ENCODE measurements at places on chromosomes 7 and 10. TPM values are rescaled to one million over a fixed set of nuclear protein-coding genes. Genes with fewer than 3 reads are reported as not detected.

The ASL gene
- total RNA-seq: 18.4 TPM

The ASAH2B gene
- total RNA-seq: 0.64 TPM

The DTX2 gene
- total RNA-seq: 8.0 TPM

GRCh38 chr7:43085017-43085416 lies 27.4 kb upstream of the HECW1 start:
- DNase-seq: no peak

DNA sequence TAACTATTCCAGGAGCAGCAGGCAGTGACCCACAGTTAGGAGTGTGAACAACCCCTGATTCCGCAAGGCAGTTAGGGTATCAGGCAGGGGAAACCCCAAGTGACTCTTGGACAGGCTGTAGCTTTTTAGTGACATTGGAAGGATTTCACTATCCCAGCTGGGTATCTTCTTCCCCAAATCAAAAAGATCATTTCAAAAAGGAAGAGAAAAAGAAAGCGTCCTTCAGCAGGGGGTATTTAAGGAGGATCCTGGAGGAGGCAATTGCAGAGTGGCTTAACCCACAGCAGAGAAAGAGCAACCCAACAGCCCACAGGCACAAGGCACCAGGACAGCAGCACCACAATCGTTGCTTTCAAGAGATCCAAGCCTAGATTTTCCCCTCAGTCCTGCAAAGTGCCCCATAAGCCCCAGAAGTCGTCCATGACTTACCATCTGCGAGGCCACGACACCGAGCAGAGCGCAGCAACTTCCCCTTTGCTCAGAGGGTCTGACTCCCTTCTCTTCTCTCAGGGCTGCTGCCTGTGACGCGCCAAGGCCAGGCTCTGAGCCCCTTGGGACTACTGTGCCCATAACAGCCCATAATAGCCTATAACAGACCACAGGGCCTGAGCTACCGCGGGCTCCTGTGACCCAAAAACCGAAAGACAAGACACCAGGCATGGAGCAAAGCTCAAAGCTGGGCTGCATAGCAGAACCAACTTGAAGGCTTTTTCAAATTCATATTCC lies 19.8 kb downstream of the PIK3AP1 start:
- DNase-seq: no peak

DNA sequence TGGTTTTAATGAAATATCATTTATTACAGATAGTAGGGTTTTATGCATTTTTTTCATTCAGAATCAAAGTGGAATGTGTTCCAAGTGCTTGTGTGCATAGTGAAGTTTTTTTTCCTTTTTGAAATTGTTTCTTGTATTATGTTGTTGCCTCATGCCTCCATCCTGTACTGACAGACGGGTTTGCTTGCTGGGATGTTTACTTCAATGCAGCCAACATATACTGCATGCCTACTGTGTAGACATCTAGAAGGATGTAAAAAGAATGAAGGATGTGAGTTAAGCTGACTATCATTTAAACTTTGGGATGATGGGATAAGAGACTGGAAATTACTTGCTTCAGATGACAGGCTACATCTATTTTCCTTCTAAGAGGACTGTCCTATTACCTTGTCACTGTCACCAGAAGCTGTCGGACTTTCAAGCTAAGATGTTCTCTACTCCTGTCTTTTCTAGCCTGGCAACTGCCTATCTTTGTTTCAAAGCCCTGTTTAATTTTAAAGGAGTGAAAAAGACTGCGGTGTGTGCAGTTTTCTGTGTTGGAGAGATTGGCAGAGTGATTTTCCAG lies 243.7 kb downstream of the CDK14 start:
- no peak for DNase-seq

DNA sequence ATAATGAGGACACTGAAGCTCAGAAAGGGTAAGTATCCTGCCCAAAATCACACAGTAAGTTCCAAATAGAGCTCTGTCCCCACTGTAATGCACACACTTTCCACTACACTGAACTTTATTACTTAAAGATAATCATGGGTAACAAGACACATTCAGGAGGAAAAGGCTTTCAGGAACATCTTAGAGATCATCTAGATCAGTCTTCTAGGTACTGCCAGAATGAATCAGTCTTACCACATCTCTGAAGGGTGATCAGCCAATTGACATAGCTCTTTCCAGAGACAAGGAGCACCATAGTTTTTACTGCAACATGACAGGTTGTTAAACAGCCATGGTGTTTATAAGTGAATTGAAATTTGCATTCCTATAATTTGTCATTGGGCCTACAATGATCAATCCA lies 5.4 kb upstream of the HERPUD2 start:
- no peak for DNase-seq

DNA sequence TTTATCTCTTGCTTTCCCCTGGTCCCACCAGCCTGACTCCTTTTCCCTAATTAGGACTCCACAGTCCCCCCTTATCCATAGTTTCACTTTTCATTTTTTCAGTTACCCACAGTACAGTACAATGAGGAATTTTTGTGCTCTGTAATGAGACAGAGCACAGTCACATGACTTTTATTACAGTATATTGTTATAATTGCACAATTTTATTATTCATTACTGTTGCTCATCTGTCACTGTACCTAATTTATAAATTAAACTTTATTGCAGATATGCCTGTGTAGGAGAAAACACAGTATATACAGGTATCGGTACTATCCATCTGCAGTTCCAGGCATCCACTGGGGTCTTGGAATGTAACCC lies 125.4 kb downstream of the KCNMA1 start:
- DNase-seq: no peak

DNA sequence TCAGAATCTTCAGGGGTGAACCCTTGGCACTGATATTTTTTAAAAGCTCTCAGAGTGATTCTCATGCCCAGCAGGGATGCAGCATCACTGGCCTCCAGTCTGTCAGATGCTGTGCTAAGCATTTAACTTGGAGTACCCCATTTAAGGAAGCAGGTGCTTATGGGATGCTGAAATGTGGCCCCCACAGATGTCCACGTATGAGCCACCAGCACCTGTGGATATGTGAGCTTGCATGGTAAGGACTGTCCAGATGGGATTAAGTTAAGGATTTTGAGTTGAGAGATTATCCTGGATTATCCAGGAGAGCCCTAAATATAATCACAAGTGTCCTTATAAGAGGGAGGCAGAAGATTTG lies 17.7 kb downstream of the CHST3 start:
- DNase-seq: no peak

DNA sequence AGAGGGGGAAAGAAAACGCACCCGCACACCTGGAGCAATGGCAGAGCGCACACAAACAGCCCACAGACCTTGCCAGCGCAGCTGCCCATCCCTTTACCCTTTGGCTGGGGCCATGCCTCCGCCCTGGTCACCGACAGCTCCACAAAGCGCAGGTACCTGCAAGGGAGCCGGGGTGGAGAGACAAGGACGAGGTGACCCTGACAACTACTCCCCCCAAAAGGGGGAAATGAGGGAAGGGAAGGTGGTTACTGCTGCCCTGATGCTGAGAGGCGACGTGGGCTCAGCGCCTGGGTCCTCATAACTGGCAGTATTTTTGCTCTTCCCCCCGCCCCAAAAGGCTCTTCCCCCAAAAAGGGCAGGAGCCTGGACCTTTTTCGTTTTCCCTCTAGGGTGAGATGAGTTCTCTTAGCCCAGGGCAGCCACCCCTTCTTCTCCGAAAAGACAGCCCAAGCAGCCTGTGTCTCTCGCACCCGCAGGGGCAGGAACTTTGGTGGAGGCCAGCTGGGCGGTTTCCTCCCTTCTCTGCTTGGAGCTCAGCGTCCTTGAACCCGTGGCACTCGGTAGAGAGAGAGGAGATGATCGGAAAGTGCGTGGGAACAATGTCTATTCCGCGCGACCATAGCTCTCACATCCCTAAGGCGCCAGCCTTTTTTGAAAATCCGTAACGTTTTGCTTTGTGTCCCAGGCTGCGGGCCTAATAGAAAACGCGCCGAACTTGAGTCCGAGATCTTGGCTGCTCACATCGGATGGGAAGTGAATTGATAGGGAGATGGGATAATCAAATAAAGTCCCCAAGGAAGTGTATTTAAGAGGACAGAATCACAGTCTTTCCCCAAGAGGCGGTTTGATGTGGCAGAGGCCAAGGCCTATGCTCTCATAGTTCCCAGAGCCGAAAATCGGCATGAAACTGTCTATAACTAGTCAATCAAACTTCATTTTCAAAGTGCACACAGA lies 1.0 kb downstream of the NKX2-3 start:
- DNase-seq: no peak

- DNase-seq: peak; percentile 80
Measured at GRCh38 chr7:95596198-95597063, at the start of gene PDK4. Gene PDK4, minus strand, starts transcription at chr7:95596516. Its CDS starts 223 bp downstream, at chr7:95596293.

- DNase-seq: no peak
Measured at GRCh38 chr10:15144788-15145187, 23.7 kb downstream of the NMT2 start.

- DNase-seq: no peak
Measured at GRCh38 chr10:80194373-80195045, 10.8 kb downstream of the ANXA11 start.

DNA sequence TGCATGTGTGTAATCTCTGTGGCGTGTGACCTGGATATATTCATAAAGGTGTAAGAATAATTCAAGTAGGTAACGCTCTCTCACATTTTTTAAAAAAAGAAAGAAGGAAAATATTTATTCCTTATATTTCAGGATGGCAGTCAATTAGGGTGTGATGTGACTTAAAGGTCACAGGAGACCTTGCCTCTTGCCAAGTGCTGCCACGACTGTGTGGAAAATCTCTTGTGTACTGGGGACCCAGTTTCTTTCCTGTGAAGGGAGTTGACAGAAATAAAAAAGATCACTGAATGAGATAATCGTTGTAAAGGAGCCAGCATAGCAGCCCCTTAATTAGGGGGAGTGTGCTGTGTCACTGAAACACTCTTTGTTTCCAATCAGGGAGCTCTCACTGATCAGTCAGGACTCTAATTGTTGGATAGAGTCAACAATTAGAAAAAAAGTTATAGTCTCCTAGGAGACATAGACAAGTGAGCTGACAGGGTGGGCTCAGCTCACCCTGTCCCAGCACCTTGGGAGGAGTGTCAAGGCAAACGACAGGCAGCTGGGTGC lies 31.1 kb downstream of the PTPRE start:
- no peak for DNase-seq

DNA sequence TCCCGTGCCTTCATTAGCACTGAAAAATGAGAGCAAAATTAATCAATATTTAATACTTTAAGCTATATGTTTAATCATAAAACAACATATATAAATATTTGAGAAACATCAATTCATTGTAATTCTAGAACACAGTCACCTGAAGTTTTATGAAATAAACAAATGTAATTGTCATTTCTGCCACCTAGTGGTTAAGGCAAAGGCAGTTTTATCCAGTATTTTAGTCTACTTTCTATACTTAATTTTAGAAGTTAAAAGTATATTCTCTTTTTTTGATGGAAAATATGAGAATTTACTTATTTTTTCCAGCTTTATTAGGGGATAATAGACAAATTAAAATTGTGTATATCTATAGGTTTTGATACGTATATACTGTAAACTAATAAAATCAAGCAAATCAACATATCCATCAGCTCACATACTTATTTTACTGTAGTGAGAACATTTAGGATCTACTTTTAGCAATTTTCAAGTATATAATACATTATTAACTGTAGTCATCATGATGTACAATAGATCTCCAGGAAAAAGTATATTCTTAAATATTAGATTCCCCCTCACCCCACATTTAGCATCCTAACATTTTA lies 16.9 kb downstream of the PCGF6 start:
- no peak for DNase-seq

DNA sequence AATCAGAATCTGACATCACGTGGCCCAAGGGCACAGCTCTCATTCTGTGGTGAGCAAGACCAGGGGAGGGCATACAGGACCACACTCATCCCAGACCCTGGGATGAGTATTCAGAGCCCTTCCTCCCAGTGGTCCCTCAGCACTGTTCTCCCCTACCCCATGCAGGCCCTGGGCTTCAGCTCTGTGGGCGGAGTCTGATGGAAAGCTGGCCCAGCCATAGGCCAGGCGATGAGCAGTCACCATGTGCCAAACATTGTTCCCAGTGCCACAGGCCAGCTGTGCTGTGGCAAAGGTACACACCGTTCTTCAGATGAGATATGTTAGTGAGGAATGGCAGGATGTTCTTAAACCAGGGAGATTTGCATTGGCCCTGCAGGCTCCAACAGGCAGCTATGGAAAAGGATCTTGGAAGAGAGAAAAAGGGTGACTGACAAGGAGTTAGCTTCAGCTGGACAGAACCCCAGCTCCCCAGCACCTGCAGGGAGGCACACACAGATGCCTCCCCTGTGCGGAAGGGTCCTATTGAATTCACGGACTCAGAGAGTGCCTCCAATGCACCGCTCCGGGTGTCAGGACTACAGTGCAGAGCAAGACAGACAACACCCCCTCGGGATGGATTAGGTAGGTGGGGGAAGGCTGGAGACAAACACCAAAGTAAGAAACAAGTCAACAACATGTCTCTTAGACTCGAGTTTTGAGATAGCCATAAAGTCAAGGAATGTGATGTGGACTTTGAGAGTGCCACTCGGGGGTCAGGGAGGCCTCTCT lies 596.0 kb upstream of the MGMT start:
- no peak for DNase-seq

All from MG63 (cell line).